GM12864 (cell line): ENCODE measurements at places on chromosomes 5 and 9.

- DNase-seq: no peak
Observed at GRCh38 chr9:121699571-121700164, 48.2 kb downstream of the DAB2IP start.

- DNase-seq: no peak
Observed at GRCh38 chr5:42462083-42462482, 38.8 kb downstream of the GHR start.

- DNase-seq: no peak
Observed at GRCh38 chr5:55982957-55983381, 11.8 kb downstream of the IL6ST start.

DNA sequence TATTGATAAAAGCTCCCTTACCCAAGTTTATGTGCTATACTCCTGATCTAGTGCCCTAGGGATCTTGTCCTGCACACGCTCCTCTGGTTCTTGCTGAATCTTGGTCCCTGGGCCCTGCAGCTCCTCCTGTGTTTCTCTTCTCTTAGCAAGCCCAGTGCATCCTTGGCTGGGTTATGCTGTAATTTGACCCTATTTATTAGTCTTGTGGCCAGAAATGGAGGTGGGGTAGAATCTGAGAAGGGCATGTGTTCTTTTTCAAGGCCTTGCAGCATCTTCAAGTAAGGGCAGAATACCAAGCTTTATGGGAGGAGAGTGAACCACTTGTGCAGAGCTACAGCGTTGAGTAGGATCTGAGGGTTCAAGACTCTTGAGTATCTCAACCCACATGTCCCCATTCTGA, 366.8 kb downstream of the FAM170A start:
- DNase-seq: no peak

DNA sequence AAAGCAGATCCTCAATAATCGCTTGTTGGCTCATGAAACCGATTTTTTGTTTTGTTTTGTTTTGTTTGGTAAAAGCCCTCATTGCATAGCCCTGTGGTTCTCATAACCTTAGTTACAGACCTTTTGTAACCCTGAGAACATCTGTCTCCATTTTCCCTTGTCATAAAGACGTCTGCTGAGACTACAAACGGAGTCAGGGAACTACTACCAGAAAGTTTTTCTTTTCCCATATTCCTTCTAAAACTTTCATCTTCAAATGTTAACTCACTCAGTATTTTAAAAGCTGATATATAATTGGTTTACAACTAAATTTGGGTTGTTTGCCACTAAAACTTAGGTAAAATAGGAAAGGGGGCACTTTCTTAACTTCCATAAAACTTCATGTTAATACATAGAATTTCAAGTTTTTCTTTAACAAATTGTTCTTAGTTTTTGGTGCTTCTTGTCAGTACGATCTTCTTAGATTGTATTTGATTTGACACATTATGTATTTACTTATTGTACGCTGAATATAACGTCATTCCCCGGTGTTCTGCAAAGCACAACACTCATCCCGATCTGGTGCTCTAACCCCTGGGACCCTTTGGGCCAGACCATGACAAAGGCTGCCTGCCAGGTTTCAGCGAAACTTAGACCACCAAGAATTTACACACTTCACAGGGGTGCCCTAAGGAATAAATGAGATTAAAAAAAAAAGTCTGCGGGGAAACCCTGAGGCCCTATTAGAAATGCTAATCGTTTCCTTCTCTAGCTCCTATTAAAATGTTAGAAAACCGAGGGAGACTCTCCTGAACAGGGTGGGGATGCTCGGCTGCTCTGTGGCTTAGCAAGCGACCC, 1.1 kb upstream of the ANP32B start:
- DNase-seq: no peak

DNA sequence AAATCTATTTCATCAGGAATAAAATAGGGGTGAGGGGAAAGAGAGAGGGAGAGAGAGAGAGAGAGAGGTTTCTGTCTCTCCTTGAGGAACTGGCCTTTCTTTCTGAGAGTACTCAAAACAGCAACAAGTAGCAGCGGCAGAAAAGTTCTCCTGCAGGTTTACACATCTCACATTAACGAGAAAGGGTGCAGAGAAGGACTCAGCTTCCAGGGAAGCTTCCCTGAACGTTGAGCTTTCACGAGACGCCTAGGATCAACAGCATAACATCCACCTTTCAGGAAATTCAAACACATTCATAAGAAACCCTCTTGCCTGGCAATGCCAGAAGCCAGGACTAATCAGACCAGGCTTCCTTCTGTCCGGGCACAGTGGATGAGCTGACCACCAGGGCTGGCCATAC, 162.9 kb downstream of the ZDHHC21 start:
- no peak for DNase-seq

GRCh38 chr5:3392306-3392939, 203.2 kb upstream of the IRX1 start:
- DNase-seq: no peak

DNA sequence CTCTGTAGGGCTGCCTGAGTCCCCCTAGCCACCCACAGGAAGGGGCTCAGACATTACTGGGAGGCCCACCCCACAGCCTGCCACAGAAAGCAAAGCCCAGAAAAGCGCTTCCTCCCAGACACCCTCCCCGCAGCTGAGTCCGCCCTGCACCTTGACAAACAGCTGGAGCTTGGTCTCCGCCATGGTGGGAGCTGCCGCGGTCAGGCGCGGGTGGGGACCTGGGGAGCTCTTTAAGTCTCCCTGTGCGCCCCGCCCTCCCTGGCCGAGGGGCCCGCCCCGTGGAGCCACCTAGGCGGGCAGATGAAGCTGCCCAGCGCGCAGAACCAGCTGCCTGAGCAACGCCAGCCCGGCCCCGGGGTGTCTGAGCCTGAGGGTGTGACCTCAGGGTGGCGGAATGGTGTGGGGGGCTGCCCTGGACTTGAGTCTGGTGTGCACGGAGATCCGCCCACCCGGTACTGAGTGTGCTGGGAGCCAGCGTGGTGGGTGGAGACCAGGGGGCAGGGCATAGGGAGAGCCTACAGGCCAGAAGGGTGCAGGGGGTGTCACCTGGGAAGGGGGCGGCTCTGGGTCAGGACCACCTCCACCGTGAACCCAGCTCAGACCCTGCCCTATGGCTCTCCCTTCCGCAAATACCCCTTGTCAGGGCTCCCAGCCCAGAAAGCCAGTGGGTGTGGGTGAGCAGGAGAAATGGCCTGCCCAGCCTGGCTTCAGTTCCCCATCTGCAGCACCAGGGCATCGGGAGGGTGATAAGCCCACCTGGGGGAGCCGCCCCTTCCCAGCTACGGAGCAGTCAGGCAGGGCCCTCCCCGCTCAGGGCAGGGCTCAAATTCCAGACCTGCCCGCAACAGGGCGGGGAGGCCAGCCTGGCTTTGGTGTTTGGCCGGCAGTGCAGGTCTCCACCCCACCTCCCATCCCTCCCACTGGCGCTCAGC, at the start of gene CLIC3:
Gene CLIC3, minus strand, starts transcription at position 208 of the 932 bp plus-strand sequence. Its CDS starts 25 bp downstream, at position 183.
- no peak for DNase-seq

DNA sequence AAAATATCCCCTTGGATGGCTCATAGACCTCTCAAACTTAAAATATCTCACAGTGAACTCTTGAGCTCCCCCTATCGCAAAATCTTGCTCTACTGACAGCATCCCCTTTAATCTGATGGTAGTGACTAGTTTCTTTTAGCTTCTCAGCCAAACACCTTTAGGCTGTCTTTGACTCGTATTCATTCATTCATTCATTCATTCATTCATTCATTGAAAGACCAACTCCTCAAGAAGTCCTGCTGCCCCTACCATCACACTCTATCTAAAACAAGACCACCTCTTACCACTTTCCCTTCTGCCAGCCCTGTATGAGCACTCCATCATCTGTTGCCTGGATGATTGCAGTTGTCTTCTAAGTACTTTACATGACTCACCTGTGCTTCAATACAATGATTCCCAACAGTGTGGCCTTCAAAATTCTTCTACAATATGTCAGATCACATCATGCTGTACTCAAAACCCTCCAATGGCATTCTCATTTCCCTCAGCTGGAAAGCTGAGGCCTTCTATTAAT, 46.8 kb downstream of the ITGA2 start:
- no peak for DNase-seq

GRCh38 chr9:5515261-5515650, 4.9 kb downstream of the PDCD1LG2 start:
- DNase-seq: no peak
